ENCODE measurements at places on chromosomes 5 and 9. TPM values are rescaled to one million over a fixed set of nuclear protein-coding genes. Genes with fewer than 3 reads are reported as not detected.
A peak's percentile ranks its signal among the peaks of the same experiment; 100 is the strongest.

DNA sequence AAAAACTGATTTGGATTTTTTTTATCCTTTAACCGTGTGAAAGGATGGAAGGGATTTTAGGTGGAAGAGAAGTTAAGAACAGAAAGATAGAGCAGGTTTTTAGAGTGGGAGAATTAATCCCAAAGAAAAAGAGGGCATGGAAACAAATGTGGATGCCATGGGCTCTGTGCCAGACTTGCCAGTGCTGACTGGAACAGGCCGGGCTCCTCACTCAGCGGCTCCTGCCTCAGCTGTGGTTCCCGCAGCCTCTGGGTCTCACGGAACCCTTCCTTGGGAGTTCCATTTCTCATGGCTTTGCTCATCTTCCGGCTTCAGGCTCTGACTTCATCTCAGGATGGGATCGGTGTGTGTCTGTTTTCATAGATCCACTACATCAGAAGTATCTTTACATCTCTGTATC is 30.4 kb upstream of the SLC2A8 start:
- DNase-seq, result no peak

GRCh38 chr9:600006-600405 is 241.5 kb upstream of the DMRT1 start:
- no peak for DNase-seq

The SLC6A7 gene
- total RNA-seq, result not detected

The TRPM3 gene
- total RNA-seq, result not detected

DNA sequence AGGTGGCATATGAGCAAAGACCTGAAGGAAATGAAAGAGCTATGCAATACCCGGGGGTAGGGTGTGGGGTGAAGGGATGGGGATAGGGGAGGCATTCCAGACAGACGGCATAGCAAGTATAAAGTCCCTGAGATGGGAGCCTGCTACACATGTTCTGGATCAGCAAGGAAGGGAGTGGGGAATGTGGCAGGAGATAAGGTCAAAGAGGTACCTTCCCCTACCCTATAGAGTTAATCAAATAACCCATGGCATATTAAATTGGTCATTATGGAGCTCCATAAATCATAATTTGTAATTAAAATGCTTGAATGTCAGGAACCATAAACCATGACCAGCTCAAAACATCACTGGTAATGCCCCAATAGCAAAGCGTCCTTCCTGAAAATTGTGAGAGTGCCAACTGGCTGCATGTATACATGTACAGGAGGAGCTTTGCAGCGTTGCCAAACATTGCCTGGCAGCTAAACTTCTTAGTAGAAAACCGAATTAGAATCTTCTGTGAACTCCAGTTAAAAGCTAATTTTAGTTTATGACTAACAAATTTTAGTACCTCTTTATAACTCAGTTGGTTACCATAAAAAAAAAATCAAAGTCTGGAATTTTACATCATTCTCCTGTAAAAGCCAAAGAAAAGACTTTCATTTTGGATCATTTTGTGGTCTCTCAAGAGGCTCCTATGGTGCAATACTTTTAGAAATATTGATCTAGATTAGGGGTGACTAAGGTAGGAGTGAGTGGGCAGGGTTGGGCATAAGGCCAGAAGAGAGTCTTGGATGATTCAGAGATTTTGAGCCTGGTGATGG is 4.7 kb downstream of the DNAI1 start:
- DNase-seq, result peak; percentile 83
